ENCODE measurements at places on chromosomes 2 and 18.

GRCh38 chr18:2822213-2822921, 24.4 kb upstream of the EMILIN2 start:
- no peak for DNase-seq

DNA sequence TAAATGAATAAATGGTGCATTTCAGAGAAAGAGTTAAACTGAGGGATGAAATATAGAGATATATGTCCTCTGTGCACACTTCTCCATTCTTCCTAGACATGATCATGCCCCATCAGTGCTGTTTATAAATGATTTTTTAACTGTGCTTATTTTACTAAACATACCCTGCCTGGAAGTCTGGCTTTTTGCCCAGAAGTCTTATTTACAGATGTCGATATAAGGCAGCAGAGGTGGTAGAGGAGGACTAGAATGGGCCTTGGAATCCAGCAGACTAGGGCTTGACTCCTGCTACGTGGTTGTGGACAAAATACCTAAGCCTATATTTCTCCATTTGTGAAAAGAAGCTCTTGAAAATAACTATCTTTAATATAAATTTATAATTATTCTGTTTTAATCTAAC, 355.5 kb downstream of the RAD51AP2 start:
- no peak for DNase-seq

- no peak for DNase-seq
Observed at GRCh38 chr2:158671360-158672245, 123.5 kb upstream of the DAPL1 start.

GRCh38 chr2:16615687-16616615, 49.7 kb downstream of the CYRIA start:
- DNase-seq: peak; percentile 27

GRCh38 chr2:99490623-99491461, 1.0 kb upstream of the REV1 start:
- DNase-seq: no peak

DNA sequence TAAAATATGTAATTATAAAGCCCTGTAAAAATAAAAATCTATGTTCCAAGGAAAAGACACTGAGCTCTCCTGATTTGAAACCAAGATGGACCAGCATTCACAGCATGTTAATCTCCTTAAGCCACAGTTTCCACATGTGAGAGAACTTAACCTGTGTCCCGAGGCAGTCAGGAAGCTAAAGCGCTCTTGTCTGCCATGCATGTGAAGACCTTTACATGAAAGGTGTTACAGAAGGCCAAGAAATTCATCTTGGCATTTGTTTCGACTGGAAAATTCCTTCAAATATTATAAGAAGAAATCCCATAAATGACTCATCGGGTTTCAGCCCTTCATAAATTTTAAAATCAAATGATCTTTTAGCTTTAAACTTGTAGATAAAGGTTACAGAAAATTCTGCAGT, 328.6 kb downstream of the CDH2 start:
- no peak for DNase-seq

DNA sequence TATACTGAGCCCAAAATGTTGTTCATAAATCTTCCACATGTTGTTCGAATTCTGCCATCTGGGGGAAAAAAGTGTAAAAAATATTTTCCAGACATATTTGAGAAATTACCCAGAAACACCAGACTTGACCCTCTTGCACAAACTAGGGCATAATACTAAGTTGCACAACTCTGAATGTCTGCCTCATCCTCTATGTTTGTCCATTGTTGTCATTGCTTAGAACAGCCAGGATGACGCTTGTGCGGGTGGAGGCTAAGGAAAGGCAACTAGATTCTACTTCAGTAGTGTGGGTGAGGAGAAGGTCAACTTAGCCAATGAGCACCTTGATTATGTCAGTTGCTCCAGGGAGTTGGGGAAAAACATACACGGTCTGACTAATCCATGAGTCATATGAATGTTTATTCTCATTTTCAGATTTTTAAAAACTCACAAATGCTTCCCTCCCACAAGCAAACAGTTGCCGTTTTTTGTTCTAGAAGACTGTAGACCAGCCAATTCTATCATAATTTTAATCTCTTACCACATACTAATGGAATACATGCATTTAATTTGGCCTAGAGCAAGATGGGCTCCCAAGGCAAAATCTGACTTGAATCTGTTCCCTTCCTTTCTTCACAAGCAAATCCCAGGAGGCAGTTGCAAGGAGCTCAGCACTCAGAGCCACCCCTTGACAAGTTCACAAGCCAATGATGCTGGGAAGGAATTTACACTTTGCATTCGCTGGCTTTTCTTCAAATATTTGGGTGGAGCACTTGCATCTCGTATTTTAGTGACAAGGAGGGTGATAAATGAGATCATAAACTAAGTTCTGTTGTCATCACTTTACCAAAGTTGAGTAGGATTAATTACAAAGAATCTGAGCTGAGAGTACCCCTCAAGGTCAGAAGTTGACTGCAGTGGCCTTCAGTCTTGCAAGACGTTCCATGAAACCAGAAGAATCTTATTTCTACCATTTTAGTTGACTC, 163.2 kb upstream of the TWIST2 start:
- DNase-seq: peak; percentile 73

DNA sequence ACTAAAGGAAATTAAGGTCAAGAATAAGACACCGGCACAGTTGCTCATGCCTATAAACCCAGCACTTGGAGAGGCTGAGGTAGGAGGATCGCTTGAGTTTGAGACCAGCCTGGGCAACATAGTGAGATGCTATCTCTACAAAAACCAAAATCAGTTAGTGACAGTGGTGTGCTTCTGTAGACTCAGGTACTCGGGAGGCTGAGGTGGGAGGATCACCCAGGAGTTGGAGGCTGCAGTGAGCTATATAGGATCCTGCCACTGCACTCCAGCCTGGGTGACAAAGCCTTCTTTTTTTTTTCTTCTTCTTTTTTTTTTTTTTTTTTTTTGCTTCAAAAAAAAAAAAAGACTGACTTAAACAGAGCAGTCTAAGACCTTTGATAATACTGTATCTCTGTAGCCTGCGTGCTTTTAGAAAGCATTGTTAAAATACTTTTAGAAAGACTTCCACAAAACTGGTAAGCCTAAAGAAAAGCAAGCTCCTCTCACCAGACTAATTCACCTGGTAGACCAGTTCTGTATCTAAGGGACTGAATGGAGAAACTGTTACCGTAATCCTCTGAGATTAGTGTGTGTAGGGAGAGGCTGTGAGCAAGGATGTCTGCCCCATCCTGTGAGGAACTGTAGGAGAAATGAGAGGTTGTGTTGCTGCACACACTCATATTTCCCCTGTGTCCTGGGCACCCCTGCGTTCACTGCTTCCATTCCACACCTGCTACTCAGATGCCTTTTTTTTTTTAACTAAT, 10.8 kb downstream of the RAB12 start:
- DNase-seq: no peak
